ENCODE measurements at places on chromosomes 7 and 10.
A peak's percentile ranks its signal among the peaks of the same experiment; 100 is the strongest.

DNA sequence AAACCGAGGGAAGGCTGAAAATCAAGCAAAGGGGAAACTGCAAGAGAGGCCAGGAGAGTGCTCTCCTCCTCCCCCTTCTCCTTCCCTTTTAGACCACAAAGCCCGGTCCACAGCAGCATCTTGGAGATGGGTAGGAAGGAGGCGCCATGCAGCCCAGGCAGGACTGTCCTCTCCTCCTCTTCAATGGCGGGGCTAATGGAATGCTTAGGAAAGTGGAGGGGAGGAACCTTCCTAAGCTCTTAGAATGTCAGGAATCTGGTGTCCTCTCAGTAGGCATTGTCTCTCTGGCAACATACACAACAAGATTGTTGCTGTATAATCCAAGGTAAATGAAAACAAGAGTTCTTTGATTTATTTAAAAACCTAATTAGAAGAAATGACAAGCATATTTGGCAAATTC is 185.1 kb downstream of the DGKI start:
- DNase-seq = peak; percentile 61

DNA sequence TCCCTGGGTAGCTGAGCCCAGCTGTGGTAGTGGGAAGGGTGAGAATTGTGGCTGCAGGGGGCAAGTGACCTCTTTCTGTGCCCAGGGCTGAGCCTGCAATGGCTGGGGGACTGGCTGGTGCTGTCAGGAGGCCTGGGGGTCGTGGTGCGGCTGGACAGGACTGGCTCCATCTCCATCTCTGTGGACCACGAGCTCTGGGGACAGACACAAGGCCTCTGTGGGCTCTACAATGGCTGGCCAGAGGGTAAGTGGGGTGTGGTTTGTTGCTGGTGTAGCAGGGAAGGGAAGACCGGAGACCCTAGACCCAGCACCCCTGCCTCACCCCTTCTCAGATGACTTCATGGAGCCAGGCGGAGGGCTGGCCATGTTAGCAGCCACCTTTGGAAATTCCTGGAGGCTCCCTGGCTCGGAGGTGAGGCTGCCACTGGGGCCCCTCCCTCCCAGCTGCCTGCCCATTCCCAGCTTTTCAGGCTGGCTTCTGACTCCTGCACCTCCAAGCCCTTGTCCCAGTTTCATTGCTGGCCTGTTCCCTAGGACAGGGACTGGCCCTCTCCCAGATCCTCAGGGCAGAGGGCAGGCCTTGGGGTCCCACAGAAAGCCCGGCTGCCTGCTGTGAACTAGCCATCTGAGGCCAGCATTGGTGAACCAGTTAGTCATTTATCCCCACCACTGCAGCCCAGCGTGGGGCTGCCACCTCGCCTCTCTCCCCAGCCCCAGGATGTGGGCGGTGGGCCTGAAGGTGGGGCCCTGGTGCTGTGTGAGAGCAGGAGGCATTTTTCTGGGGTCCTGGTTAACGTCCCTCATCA is 5.5 kb upstream of the ZNF467 start:
- no peak for DNase-seq

GRCh38 chr10:23362879-23363792 is 18.5 kb upstream of the C10orf67 start:
- DNase-seq = no peak

GRCh38 chr7:120926943-120927346 is 23.6 kb upstream of the ING3 start:
- no peak for DNase-seq

DNA sequence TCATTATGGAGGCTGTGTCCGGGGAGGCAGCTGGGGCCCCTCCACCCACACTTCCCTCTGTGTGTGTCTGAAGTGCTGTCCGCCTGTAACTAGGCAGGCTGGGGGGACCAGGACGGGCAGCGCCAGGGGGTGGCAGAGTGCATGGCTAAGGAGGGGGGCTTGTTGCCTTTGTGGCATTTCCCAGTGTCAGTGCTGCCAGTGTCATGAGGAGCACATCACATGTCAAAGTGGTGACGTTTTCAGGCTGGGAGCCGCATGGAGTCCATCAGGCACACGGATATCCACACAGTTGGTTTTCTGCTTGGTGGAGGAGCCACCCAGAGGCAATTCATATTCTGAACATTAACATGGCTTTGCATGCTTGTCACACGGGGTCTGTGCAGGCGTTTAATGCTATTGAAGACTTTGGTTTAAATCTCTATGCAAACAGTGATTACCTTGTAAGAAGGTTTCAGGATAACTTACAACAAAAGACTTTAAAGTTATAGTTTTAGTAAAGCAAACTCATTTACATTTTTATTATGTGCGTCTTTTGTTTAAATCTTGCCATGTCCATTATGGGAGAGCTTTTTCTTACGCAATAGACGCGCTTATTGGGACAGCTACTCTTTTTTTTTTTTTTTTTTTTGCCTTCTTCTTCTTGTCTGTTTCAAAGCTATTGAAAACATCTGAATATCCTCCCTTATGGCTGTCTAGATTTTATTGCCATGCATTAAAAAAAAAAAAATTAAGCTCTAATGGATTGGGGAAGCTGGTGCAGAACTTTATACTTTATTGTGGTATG is 52.9 kb downstream of the C10orf67 start:
- no peak for DNase-seq

- no peak for DNase-seq
Observed at GRCh38 chr7:82028097-82028496, 258.2 kb upstream of the HGF start.

DNA sequence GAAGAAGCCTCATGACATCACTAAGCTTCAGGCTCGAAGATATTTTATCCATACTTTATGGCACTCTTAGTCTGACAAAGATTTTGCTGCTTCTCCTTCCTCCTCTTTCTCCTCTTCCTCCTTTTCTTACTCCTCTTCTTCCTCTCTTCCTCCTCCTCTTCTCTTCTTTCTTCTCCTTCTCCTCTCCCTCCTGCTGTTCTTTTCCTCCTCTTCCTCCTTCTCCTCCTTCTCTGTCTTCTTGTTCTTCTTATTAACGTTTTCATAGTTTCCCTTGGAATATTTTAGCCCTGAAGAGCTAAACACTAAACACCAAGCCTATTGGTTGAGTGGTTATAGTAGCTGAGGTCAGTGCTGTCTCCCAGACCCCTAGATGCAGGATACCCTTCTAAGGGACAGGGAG is 137.7 kb downstream of the CREB5 start:
- DNase-seq = no peak

GRCh38 chr7:157279741-157280215 is 57.0 kb upstream of the DNAJB6 start:
- DNase-seq = no peak

DNA sequence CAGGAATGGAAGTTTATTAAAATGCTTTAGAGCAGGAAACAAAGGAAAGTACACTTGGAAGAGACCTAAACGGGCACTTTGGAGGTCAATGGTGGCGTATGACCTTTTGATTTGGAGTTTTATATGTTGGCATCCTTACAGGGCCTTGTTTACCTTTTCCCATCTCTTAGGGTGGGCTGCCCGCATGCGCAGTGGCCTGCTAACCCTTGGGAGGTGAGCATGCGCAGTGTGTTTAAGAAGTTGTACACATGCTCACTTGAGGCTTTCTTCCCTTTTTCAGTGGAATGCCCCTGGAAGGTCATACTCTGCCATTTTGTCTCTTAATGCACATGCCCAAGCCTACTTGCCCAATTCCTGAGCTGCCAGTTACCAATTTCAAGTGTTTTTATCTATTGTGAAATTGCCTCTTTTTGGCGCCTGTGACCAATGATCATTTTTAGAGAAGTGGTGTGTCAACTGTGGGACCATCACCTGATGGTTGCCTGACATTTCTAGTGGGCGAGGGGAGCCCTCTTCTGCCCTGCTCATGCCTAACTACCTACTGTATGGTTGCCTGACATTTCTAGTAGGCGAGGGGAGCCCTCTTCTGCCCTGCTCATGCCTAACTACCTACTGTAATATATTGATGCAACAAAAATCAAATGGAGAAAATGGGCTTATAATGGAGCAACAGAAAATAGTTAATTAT is 138.0 kb downstream of the PPP1R9A start:
- peak; percentile 6 for DNase-seq

DNA sequence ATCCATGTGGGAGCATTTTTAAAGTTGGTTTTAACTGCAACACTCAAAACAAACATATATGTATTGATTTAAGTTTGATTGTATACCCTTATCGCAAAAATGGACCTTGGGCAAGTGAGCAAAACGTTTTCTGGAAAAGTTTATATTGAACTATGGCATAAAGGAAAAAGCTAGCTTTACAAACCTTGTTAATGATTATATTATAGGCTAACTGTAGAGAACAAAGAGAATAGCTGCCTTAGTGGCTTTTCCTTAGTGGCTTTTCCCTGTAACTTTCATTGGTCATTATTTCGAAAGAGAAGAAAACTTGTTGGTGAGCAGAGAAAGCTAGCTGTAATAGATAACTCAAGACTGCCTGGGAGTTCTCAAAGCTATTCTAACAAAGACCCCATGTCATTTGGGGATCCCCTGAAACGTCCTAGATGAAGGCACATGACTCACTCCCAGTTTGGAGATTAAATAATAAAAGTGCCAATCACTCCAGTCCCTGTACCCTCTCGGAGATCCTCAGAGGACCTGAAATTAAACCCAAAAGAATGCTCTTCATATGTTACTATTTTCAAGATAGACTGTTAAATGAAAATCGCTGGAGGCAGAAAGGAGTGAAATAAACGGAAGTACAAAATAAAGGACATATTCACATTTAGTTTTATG is 92.1 kb downstream of the SRI start:
- DNase-seq = no peak

DNA sequence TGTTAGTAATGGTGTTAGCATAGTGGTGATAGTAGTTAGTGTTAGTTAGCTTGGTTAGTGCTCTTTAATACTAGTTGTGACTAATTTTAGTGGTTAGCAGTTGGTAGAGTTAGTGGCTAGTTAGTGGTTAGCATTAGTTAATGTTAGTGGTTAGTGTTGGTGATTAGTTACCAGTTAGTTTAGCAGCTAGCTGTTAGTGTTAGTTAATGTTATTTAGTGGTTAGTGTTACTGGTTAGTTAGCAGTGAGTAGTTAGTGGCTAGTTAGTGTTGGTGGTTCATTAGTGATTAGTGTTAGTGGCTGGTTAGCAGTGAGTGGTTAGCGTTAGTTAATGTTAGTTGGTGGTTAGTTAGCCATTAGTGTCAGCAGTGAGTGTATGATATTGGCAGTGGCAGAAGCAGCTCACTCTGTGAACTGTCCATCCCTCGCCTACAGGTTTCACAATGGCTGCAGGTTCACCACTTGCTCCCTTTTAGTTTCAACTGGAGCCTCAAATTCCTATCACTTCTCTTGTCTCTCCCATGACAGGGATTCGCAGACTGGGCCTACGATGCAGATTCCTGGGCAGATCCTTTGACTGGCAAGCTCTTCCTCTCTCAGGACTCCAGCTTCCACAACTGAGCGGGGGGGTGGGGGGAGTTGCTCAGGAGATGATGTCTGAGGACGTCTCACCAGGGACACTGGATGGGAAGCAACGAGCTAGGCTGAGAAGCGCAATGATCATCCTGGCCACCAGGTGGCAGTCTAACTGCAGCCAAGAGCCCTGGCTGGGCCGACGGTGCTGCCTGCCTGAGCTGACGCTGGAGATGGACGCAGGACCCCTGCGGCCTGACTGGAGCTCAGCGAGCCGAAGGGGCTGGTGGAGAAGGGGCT is 19.5 kb downstream of the GHRHR start:
- DNase-seq = peak; percentile 94

GRCh38 chr10:71679425-71679824 is 40.2 kb downstream of the C10orf105 start:
- DNase-seq = no peak

- no peak for DNase-seq
Observed at GRCh38 chr10:112880633-112881530, 69.2 kb upstream of the TCF7L2 start.

DNA sequence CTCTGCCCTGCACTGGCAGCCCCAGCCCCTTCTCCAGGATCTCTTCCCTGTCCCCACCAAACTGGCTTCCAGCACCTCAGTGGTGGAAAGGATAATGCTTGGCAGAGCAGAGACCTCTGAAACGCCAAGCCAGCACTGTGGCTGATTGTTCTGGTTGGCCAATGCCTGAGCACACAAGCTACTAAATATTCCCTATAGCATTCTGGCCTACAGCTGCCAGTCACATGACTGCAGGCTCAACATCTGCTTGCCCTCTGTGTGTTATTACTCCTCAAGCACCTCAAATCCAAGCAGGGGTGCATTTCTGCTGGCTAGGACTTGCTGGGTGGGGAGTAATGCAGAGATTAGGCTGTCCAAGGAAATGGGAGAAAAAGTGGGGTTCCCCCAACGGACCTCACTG is 6.1 kb downstream of the TBATA start:
- no peak for DNase-seq

DNA sequence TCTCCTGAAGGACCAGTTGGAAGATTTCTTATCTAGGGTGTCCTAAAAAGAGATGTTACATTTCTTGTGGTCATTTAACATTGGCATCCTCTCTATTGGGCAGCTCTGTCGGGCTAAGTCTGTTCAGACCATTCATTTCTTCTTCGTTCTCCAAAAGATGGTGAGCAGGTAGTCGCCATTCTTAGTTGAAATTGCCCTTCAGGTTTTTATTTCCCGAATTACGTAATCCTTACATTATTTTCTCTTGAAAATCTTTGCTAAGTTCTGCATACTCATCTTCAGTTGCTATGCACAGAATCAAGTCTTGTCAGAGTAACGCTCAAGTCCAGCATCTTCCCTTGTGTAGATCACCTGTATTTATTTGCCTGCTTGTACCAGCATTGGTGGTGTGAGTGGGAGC is 53.6 kb downstream of the DAGLB start:
- no peak for DNase-seq

DNA sequence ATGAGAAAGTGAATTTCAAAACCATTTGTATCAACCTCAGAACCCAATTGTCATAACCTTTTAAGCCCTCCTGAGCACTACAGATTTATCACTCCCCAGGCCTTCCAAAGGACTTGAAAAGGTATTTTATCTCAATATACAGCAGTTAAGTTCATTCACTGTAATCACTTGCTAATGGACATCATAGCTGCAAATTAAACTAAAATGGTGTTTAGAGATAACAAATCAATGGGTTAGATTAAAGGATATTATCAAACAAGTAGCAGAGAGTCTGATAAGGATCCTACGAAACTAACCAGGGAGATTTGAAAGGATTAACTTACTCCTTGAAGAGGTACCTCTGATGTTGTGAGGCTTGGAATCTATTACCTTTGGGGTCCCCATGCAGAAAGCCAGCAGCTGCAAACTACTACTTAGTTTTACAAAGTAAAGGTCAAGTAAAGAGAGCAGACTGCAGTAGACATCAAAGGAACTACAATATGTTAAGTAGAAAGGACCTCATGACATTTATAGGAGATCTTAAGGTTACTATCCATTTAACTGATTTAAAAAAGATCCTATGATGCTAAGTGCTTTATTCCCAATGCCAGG is 359.4 kb downstream of the SORCS1 start:
- DNase-seq = no peak

DNA sequence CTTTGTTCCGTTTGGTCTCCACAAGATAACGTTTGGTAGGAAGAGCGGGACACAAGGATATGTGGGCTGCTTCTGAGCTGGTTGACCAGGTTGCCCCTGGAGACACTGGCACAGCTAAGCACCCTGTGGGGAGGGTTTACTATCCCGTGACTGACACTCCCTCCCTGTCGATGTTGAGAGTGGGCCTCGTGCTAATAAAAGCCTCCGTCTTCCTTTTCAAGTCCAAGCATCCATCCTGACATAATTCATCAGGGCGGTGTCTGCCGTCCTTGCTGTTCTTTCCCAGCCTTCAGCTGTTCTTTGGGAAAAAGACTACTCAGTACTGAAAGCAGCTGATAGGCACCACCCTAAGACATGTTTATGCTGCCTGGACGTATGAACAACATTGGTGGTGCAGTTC is 49.6 kb downstream of the SHH start:
- no peak for DNase-seq

- DNase-seq = no peak
Observed at GRCh38 chr10:125010362-125010761, 68.4 kb downstream of the ZRANB1 start.

All from neural progenitor cell (in vitro differentiated cells).